ENCODE measurements at places on chromosomes 6 and 20. TPM values are rescaled to one million over a fixed set of nuclear protein-coding genes. Genes with fewer than 3 reads are reported as not detected.

The SLC44A4 gene
- total RNA-seq, result not detected

The TMEM244 gene
- total RNA-seq, result not detected

The KIAA0408 gene
- 0.51 TPM for total RNA-seq

The TUBB2A gene
- 25.1 TPM for total RNA-seq

The PERP gene
- total RNA-seq, result 59.3 TPM

The GPX6 gene
- total RNA-seq, result not detected

The TINAG gene
- total RNA-seq, result 0.70 TPM

The GRIK2 gene
- total RNA-seq, result 0.67 TPM

The CCN6 gene
- not detected for total RNA-seq

- no peak for DNase-seq
Measured at GRCh38 chr20:47603260-47603659, 101.6 kb downstream of the NCOA3 start.

- no peak for DNase-seq
Measured at GRCh38 chr6:161481786-161482516, 208.1 kb upstream of the AGPAT4 start.

- DNase-seq, result no peak
Measured at GRCh38 chr6:127635091-127635490, 58.1 kb downstream of the C6orf58 start.

GRCh38 chr6:26502165-26502564 is 2.1 kb downstream of the BTN1A1 start:
- DNase-seq, result no peak

DNA sequence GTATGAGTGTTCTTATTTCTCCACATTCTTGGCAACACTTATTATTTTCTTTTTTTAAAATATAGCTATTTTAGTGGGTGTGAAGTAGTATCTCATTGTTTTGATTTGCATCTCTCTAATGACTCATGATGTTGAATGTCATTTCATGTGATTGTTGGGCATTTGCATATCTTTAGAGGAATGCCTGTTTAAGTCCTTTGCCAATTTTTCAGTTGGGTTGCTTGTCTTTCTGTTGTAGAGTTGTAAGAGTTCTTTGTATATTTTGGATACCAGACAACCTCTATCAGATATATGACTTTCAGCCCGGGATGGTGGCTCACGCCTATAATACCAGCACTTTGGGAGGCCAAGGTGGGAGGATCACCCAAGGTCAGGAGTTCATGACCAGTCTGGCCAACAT is 5.1 kb upstream of the POPDC3 start:
- no peak for DNase-seq

DNA sequence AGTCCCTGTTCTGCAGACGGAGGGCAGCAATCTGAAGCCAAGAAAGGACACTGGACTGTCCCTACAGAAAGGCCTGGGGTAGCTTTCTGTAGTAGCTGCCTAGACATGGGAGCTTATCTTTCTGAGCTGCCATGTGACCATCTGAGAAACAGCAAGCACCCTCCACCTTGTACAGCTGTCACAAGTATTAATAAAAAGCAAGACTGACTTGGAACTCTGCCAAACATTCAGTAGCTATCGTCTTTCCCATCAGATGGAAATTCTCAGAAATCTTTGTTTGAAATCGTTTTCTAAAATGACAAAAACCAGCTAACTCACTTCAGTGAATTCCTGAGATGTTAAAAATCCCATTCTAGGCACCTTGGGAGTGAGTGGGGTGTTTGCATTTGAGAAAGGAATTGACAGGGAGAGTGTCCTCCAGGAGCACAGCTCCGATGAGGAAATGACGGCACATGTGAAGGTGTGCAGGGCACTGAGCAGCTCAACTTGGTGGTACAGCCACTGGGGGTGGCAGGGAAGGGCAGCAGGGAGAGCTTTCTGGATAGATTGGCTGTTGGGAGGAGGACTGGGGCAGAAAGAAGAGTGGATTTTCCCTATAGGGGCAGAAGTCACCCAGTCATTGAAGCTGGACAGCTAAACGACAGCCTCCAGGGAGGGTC is 24.5 kb downstream of the ACSS1 start:
- no peak for DNase-seq

GRCh38 chr6:26199057-26199772 is 112.0 kb downstream of the HFE start:
- DNase-seq, result peak; percentile 84

- no peak for DNase-seq
Measured at GRCh38 chr6:101257163-101257562, 136.3 kb upstream of the GRIK2 start.

- DNase-seq, result no peak
Measured at GRCh38 chr6:141077355-141078333, 1055.1 kb upstream of the GJE1 start.

DNA sequence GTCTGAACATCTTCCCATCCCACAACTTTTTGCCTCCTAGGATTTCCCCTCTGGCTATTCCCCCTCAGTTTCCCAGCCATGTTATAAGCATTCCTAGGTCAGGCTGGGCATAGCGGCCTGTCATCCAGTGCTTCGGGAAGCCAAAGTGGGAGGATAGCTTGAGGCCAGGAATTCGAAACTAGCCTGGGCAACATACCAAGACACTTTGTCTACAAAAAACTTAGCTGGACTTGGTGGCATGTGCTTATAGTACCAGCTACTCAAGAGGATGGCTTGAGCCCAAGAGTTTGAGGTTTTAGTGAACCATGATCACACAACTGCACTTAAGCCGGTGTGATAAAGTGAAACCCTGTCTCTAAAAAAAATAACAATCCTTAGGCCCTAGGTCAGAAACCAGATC is 447.4 kb downstream of the KIF16B start:
- DNase-seq, result no peak

GRCh38 chr6:159044899-159045727 is at the start of gene TAGAP:
Gene TAGAP (minus strand): TSS chr6:159044991. CDS start chr6:159044146, 845 bp downstream.
- peak; percentile 93 for DNase-seq

DNA sequence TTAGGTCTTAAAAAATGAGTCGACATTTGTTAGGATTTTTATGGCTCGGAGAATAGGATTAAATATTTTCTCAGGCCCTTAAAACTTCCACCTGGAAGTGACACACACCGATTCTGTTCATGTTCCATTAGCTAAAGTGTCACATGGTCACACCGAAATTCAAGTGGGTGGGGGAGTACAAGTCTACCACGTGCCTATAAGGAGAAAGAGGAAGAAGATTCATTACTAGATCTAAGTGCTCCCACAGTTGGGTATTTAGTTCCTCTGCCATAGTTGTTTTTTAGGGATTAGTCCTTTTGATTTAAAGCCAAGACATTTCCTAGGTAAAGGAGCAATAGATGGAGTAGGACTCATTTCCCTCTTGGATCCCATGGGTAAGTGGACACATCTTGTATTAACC is 4.9 kb upstream of the TOX2 start:
- DNase-seq, result no peak

- no peak for DNase-seq
Measured at GRCh38 chr6:34457382-34457741, 8.5 kb upstream of the PACSIN1 start.

GRCh38 chr20:46665602-46666001 is 14.3 kb upstream of the SLC13A3 start:
- no peak for DNase-seq

GRCh38 chr6:154509421-154510143 is 903 bp downstream of the CNKSR3 start:
- DNase-seq, result no peak

GRCh38 chr6:163397326-163397725 is 17.2 kb upstream of the QKI start:
- DNase-seq, result no peak

- DNase-seq, result no peak
Measured at GRCh38 chr20:51725584-51726176, 42.5 kb downstream of the ATP9A start.

- DNase-seq, result no peak
Measured at GRCh38 chr6:85421972-85422371, 27.9 kb upstream of the NT5E start.

DNA sequence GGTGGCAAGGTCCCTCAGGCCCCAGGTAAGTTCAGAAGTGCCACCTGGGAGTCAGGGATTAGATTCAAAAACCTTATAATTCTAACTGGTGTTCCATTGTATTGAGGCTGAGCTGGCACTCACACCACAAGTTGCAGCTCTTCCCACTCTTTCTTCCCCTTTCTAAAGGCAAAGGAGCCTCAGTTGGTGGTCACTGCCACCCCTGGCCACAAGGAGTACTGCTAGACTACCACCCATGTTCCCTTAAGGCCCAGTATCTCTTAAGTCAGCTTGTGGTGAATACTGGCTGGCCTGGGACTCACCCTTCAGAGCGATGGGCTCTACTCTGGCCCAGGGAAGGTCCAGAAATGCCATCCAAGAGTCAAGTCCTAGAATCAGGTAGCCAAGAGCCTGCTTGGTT is 421.1 kb upstream of the KHDRBS2 start:
- no peak for DNase-seq

GRCh38 chr6:132715204-132715603 is 1.3 kb upstream of the VNN1 start:
- no peak for DNase-seq

GRCh38 chr6:48671505-48671904 is 560.5 kb upstream of the PTCHD4 start:
- no peak for DNase-seq

DNA sequence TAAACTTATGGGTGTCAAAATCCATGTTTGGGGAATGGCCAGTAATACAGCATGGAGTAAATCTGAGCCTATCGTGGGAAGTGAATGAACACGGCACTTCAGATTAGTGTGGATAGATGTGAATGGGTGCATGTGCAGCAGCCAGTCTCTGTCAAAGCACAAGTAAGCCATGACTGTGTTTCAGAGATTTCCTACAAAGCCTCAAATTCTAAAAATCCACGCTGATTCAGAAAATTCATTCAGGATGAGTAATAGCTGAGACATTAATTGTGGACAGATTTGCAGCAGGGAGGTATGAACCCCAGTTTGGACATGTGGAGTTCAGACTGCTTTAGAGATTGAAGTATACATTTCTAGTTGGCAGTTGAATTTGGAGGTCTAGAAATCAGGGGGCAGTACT is 115.1 kb downstream of the QKI start:
- no peak for DNase-seq

- no peak for DNase-seq
Measured at GRCh38 chr20:5848711-5849505, 98.7 kb downstream of the SHLD1 start.

DNA sequence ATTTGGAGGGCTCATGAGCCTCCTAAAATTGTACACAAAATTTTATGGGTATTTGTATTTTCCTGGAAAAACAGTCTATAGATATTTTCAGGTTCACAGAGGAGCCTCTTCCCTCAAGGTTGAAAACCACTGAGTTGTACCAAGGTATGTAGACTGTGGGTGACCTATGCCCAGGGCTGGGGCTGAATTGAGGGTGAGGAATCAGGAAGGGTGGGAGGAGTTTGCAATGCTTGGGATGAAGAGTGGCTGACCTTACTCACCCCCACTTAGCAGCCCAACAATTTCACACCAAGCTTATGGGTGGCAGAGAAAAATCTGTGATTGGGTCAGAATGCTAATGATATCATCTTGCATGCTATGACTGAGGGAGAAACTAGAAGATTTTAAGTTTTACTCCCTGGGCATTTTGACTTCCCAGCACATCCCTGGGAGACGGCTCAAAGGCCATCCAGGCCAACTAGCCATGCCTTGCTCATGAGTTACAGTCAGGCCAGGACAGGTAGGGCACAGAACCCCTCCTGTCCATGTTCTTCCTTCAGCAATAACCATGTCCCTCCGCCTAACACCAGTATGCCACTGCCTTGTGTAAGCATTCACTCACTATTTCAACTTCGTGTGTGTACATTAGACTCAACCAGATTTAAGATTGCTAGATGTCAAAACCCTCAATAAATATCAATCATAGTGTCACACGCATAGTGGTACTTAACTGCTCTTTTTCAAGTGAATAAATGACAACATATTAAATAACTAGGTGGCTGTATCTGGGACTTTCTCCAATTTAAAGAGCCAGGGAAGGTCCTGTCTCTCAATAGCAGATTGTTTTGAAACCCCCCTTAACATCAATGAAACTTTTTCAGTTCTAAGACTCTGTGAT is 16.6 kb downstream of the ADTRP start:
- no peak for DNase-seq

GRCh38 chr6:13357551-13358075 is 29.3 kb upstream of the TBC1D7 start:
- no peak for DNase-seq

DNA sequence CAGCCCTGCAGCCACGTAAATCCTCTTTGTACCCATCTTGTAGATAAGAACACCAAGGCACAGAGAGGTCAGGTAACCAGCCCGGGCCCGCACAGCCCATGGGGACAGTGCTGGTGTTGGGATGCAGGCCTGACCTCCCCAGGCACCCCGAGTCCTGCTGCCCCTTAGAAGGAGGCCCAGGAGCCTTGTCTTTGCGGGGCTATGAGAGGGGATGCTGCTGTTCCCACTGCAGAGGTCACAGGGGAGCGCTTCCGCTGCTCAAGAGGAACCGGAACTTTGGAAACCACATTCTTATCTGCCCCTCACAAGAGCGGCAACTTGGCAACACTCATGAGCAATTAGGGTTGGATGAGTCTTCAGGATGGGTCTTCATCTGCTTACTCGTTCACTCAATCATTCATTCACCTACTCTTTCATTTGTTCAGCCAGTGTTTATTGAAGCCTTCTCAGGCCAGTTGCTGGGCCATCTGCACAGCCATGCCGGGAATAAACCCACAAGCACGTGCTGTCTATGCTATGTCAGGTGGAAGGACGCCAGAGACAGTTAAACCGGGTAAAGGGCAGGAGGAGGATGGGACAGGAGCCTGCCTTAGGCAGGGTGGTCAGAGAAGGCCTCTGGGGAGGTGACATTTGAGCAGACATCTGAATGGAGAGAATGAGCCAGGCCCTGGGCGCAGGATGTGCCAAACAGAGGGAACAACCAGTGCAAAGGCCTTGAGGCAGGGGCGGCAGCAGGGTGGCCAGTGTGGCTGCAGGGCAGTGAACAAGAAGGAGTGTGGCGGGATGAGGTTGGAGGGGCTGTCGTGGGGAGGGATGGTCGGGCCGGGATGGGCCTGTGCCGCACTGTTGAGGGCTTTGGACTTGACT is 60.8 kb downstream of the RBM38 start:
- no peak for DNase-seq

DNA sequence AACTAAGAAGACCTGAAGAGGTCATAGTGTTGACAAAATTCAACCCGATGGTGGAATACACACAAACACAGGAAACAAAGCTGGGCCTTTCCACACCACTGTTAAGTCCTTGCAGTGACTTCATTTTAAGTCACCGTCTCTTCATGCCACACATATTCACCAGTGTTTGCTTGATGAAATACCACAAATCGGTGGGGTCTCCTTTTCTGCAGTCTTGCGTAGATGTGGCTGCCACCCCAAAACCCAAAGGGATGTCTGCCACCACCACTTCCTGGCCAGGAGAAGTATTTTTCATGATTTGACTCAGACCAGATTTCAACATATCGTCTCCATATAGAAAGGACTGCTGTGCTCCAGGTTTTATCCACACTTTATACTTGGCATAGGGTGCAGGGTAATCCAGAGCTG is 11.0 kb upstream of the COL10A1 start:
- DNase-seq, result no peak

DNA sequence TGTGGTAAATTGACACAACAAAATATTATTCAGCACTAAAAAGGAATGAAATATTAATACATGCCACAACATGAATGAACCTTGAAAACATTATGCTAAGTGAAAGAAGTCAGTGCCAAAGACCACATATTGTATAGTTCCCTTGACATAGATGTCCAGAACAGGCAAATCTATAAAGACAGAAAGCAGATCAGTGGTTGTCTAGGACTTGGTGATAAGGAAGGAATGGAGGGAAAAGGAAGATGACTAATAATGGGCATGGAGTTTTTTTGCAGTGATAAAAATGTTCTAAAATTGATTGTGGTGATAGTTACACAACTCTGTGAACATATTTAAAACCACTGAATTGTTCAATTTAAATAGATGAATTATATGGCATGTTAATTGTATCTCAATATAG is 32.5 kb downstream of the TBX18 start:
- DNase-seq, result no peak

GRCh38 chr20:61050336-61050890 is 201.6 kb upstream of the CDH4 start:
- no peak for DNase-seq

Measured in cardiac septum (tissue), 1 donor.